Ovary (tissue), 10 donors: ENCODE measurements at places on chromosomes 11 and 22. TPM values are rescaled to one million over a fixed set of nuclear protein-coding genes. Genes with fewer than 3 reads are reported as not detected.

Gene PRRG4
- total RNA-seq = 0.20 TPM

Gene RAPSN
- total RNA-seq = not detected

Gene PTH
- total RNA-seq = not detected

Gene FGF19
- total RNA-seq = not detected

Gene DPP3
- total RNA-seq = 13.1 TPM

Gene ASCC2
- 55.6 TPM for total RNA-seq
